ENCODE measurements at places on chromosomes 16 and 17.

- no peaks in the 10 kb centered on the region for H3K4me1 ChIP-seq
- H3K27ac ChIP-seq, result no peak overlapping the region
- H3K36me3 ChIP-seq, result no peaks in the 10 kb centered on the region
These were observed 4.7 kb upstream of the TPPP3 start for GRCh38 chr16:67397812-67398545.

- no peaks in the 10 kb centered on the region for H3K27me3 ChIP-seq
- H3K4me3 ChIP-seq, result no peak overlapping the region
- no peak overlapping the region for H3K27ac ChIP-seq
- DNase-seq, result no peak
These were observed 18.6 kb downstream of the ZDHHC7 start for GRCh38 chr16:84992717-84993075.

GRCh38 chr16:58487566-58488351 is 12.2 kb upstream of the NDRG4 start:
- H3K27me3 ChIP-seq, result no peaks in the 10 kb centered on the region
- H3K27ac ChIP-seq, result no peak overlapping the region
- peak; percentile 90 for DNase-seq
- H3K4me1 ChIP-seq, result no peaks in the 10 kb centered on the region
- no peak overlapping the region for H3K4me3 ChIP-seq

DNA sequence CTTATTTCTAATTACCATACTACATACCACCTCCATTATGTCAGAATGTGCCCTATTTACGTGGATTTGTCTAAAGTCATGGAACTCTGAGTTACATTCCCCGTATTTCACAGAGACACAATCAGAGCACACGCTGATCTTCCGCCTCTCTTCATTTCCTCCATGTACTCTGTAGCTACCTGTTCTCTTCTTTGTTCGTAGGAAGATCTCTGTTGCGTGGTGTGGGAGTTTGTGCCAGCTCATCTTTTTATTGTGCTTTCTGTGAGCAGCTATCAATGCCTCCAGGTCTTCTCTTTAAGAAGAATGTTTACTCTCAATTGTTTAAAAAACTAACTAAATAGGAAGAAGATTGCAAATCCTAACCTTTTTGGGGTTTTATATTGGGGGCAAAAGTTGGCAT is 26.9 kb downstream of the NLRC5 start:
- H3K4me1 ChIP-seq, result no peaks in the 10 kb centered on the region
- no peak for DNase-seq
- no peaks in the 10 kb centered on the region for H3K27me3 ChIP-seq
- no peak overlapping the region for H3K27ac ChIP-seq
- no peaks in the 10 kb centered on the region for H3K36me3 ChIP-seq

- peak; percentile 16 for DNase-seq
- peak overlapping the region; percentile 83 for H3K4me3 ChIP-seq
- peaks cover 11% of the 10 kb centered on the region for H3K4me1 ChIP-seq
- H3K36me3 ChIP-seq, result no peaks in the 10 kb centered on the region
- peak overlapping the region; percentile 1 for H3K27ac ChIP-seq
These were observed 1.2 kb downstream of the ABCA5 start for GRCh38 chr17:69325518-69326376.

DNA sequence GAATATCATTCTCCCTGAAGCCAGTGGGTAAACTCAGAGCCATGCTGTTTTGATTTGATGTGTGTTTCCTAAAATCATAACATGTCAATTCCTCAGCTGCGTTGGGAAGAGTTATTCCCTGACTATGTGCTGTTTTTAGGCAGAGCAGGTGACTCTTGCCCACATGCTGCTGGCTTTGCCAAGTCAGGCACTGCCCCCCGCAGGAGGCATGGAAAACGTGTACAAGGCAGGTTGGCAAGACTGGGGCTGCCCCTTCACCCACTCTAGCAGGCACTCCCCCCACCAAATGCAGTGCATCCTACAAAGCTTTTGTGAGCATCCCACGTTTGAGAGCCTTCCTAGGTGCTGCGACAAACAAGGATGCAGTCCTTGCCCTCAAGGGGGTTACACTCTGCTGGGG is 38.3 kb upstream of the NAT9 start:
- H3K4me3 ChIP-seq, result no peak overlapping the region
- no peaks in the 10 kb centered on the region for H3K27me3 ChIP-seq
- H3K36me3 ChIP-seq, result no peaks in the 10 kb centered on the region
- no peak overlapping the region for H3K27ac ChIP-seq

GRCh38 chr16:24543949-24544348 is 4.6 kb downstream of the RBBP6 start:
- peak overlapping the region; percentile 7 for H3K4me3 ChIP-seq
- DNase-seq, result no peak
- peaks cover 2% of the 10 kb centered on the region for H3K36me3 ChIP-seq
- no peaks in the 10 kb centered on the region for H3K4me1 ChIP-seq
- H3K27ac ChIP-seq, result no peak overlapping the region

DNA sequence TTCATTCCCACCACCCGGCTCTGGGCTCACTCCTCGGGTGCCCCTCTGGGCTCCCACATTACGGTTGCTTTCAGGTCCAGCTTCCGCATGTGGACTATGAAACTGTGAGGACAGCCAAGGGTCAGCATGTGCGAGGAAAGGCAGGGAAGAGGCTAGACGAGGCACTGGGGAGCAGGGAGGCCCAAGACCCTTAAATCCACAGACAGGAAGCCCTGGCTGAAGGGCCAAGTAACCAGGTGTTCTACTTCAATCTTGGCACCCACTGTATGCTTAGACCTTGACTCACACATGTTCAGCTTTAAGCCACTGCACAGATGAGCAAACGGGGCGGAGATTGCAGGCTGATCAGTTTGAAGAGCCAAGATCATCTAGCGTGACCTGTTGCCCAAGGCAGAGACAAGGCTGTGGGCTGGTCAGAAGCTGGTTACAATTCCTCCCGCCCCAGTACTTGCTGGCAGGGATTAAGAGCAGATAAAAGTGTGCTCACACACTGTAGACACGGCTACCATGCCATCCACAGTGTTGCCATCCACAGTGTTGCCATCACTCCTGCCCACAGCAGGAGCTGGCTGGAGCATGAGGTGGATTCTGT is at the start of gene CES4A:
Gene CES4A, plus strand, starts transcription at position 393 of the 592 bp plus-strand sequence. Its CDS starts 184 bp downstream, at position 577.
- no peak for DNase-seq
- peak within 1 kb of the TSS; percentile 51 for H3K27ac ChIP-seq
- H3K36me3 ChIP-seq, result no peaks in the 10 kb centered on the region

GRCh38 chr17:1423456-1424135 is 23.6 kb upstream of the YWHAE start:
- no peaks in the 10 kb centered on the region for H3K27me3 ChIP-seq
- DNase-seq, result no peak
- peaks cover 4% of the 10 kb centered on the region for H3K36me3 ChIP-seq
- no peak overlapping the region for H3K27ac ChIP-seq
- no peak overlapping the region for H3K4me3 ChIP-seq

DNA sequence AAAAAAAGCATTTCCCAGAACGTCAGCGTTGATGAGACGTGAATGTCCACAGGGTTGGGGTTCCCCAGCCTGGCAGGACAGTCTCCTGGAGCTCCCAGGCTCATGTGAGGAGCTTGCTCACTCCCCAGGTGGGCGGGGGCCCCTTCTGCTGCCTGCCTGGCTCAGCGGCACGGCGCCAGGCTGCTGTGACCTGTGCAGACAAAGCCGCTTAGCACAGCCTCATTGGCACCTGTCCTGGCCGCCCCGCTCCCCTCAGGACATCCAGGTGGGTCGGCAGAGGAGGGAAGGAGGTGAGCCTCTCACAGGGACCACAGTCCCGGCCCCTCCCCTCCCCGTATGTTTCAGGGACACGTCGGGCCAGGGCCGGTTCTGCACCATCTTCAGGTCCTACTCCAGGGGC is 12.9 kb upstream of the WFIKKN1 start:
- DNase-seq, result no peak
- no peaks in the 10 kb centered on the region for H3K27me3 ChIP-seq
- H3K27ac ChIP-seq, result no peak overlapping the region
- H3K36me3 ChIP-seq, result peaks cover 5% of the 10 kb centered on the region

- peak overlapping the region; percentile 71 for H3K4me3 ChIP-seq
- H3K36me3 ChIP-seq, result peaks cover 22% of the 10 kb centered on the region
- H3K4me1 ChIP-seq, result peaks cover 9% of the 10 kb centered on the region
- peak overlapping the region; percentile 74 for H3K27ac ChIP-seq
- DNase-seq, result peak; percentile 85
These were observed 428 bp downstream of the SGSM2 start for GRCh38 chr17:2337544-2338314.

- H3K27ac ChIP-seq, result no peak overlapping the region
- H3K27me3 ChIP-seq, result no peaks in the 10 kb centered on the region
- peaks cover 4% of the 10 kb centered on the region for H3K36me3 ChIP-seq
- H3K4me3 ChIP-seq, result no peak overlapping the region
- no peak for DNase-seq
- no peaks in the 10 kb centered on the region for H3K4me1 ChIP-seq
These were observed 19.8 kb downstream of the CPD start for GRCh38 chr17:30398328-30399041.

GRCh38 chr17:34762078-34762477 is 182.7 kb downstream of the TMEM132E start:
- no peak overlapping the region for H3K27ac ChIP-seq
- H3K36me3 ChIP-seq, result no peaks in the 10 kb centered on the region
- H3K4me3 ChIP-seq, result no peak overlapping the region
- H3K27me3 ChIP-seq, result no peaks in the 10 kb centered on the region
- no peaks in the 10 kb centered on the region for H3K4me1 ChIP-seq

GRCh38 chr17:14873996-14874395 is 391.1 kb downstream of the PMP22 start:
- no peak for DNase-seq
- H3K36me3 ChIP-seq, result no peaks in the 10 kb centered on the region
- no peak overlapping the region for H3K27ac ChIP-seq
- H3K4me1 ChIP-seq, result no peaks in the 10 kb centered on the region
- no peak overlapping the region for H3K4me3 ChIP-seq
- H3K27me3 ChIP-seq, result no peaks in the 10 kb centered on the region

DNA sequence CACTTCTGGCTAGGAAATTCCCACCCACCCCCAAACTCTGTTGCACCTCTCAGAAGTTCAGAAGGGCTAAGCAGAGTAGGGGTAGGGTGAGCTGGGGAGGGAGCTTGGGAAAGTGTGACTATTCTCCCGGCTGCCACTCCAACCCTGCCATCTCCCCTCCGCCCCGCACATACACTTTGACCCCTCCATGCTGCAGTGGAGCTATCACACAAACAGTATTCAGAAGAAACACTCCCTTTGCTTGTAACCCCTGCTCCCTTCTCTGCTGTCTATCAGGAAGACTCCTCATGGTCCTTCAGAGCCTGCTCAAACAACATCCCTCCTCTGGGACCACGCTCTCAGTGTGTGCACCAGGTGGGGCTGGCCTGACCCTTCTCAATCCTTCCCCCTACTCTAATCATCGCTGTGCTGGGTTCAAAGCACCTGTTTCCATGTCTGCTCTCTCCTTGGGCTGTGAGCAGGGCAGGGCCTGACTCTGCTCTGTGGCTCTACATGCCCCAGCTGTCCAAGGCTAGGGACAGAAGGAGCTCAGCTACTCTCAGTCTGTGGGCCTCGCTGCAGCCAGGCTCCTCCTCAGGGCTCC is 8.6 kb downstream of the SLC13A5 start:
- no peaks in the 10 kb centered on the region for H3K27me3 ChIP-seq
- no peaks in the 10 kb centered on the region for H3K4me1 ChIP-seq
- no peak overlapping the region for H3K27ac ChIP-seq
- H3K36me3 ChIP-seq, result no peaks in the 10 kb centered on the region
- H3K4me3 ChIP-seq, result no peak overlapping the region

GRCh38 chr17:81097134-81097942 is 62.4 kb downstream of the BAIAP2 start:
- peaks cover 8% of the 10 kb centered on the region for H3K36me3 ChIP-seq
- H3K27me3 ChIP-seq, result no peaks in the 10 kb centered on the region

DNA sequence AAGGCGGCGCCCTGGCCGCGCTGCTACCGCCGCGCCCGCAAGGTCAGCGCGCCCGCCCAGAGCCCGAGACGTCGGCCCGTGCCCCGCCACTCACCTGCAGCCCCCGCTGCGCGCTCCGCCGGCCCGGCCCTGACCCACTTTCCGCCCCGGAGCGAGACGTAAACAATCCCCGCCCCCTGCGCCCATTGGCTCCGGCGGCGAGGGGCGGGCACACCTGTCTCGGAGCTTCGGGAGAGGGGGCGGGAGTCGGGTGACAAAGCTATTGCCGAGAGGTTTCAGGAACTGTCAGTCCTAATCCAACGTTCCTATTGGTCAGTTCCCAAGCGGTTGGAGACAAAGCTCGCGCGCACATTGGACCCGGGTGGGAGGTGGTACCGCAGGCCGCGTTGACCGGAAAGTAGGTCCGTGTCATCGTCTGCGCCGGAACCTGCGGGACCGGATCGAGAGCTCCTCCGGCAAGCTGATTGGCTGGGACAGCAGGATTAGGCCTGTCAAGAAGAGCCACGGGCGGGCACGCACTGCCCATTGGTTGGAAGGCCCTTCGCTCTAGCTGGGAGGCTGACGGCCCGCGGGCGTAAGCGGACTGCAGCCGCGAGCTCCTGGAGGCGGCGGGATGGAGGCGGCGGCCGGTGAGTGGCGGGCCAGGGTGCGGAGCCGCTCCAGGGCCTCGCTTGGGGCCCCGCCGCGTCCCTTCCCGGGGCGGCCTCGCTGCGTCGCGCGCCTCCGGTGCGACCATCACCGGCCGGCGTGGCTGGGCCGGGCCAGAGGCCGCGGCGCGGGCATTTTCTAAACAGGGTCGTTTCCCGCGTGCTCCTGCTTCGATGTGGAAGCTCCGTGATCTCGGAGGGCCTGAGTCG is at the start of the genes NUBP2 and SPSB3:
Gene NUBP2, plus strand, starts transcription at position 553 of the 857 bp plus-strand sequence. Its CDS starts 61 bp downstream, at position 614.
Gene SPSB3, minus strand, starts transcription at position 164 of the 857 bp plus-strand sequence. CDS start 1,088 bp downstream, outside the sequence.
- H3K4me1 ChIP-seq, result no peaks in the 10 kb centered on the region
- H3K4me3 ChIP-seq, result peak within 1 kb of the TSS; percentile 88
- H3K27ac ChIP-seq, result peak within 1 kb of the TSS; percentile 32
- no peaks in the 10 kb centered on the region for H3K36me3 ChIP-seq
- H3K27me3 ChIP-seq, result no peaks in the 10 kb centered on the region

- peaks cover 2% of the 10 kb centered on the region for H3K4me1 ChIP-seq
- H3K27ac ChIP-seq, result peak overlapping the region; percentile 15
- DNase-seq, result no peak
- peak overlapping the region; percentile 64 for H3K4me3 ChIP-seq
- H3K36me3 ChIP-seq, result no peaks in the 10 kb centered on the region
- no peaks in the 10 kb centered on the region for H3K27me3 ChIP-seq
These were observed 1.7 kb downstream of the KSR1 start for GRCh38 chr17:27457731-27458523.

DNA sequence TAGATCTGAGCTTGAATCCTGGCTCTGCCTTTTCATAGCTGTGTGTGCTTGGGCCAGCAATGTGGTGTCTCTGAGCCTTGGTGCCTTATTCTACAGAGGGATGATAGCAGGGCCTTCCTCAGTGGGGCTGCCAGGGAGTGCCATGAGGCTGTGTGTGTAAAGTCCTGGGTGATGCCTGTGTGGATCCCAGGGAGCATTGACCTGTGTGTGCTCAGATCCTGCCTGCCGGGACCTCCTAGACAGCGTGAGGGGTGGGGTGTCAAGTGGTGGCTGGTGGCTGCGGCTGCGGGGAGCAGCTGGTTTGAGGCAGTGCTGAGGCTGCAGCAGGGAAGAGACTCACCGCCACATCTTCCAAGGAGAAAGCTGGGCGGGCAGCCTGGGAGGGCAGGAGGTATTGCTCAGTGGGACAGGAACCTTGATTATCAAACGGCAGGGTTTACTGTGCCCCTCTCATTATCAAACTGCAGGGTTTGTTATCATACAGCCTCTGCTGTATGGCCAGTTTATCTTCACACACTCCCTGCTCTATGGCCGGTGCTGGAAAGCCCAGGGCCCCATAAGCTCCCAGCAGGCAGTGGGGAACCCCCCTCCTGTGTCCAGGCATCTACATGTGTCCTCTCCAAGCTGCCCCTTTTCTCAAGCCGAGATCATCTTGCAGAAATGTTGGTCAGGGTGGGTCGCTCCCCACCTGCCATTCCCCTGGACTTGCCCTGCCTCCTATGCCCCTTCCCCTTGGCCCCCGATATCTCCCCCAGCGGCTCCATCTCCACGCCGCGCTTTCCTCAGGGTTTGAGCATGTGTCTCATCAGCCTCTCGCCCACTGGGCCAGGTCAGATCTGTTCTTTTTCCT is 3.1 kb upstream of the ADCY7 start:
- H3K27me3 ChIP-seq, result no peaks in the 10 kb centered on the region
- H3K4me1 ChIP-seq, result peaks cover 2% of the 10 kb centered on the region
- no peak for DNase-seq
- H3K4me3 ChIP-seq, result no peak overlapping the region
- H3K27ac ChIP-seq, result no peak overlapping the region
- H3K36me3 ChIP-seq, result no peaks in the 10 kb centered on the region

Data from kidney (tissue), 22 donors.